ENCODE measurements at places on chromosomes 12 and 14.

GRCh38 chr14:93895023-93895604, 32.0 kb upstream of the FAM181A start:
- no peak for DNase-seq

GRCh38 chr12:31362759-31363415, 36.9 kb upstream of the SINHCAF start:
- DNase-seq: peak; percentile 6

DNA sequence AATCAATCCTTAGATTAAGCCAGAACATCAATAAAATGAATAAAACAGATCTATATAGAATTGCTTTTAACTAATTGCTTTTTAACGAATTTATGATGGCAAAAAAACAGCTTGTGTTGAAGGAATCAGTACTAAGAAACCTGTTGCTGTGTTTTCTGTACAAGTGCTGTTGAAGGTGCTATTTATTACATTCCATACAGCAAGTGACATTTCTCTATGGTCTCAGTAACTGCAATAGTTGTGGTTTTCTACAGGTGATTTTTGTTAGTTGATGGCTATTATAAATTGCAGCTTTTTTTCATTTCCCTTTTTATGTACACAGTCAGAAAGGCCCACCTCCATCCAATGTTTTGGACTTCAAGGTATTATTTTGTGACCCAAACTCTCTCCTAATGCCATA, 56.6 kb downstream of the SLC2A13 start:
- no peak for DNase-seq

GRCh38 chr12:19908830-19909229, 459.5 kb upstream of the PDE3A start:
- DNase-seq: no peak

- DNase-seq: no peak
These were observed 7.4 kb downstream of the TMEM120B start for GRCh38 chr12:121719926-121720414.
